Right hindlimb (tissue), 1 donor: ENCODE measurements at places on chromosomes 2 and 18.

DNA sequence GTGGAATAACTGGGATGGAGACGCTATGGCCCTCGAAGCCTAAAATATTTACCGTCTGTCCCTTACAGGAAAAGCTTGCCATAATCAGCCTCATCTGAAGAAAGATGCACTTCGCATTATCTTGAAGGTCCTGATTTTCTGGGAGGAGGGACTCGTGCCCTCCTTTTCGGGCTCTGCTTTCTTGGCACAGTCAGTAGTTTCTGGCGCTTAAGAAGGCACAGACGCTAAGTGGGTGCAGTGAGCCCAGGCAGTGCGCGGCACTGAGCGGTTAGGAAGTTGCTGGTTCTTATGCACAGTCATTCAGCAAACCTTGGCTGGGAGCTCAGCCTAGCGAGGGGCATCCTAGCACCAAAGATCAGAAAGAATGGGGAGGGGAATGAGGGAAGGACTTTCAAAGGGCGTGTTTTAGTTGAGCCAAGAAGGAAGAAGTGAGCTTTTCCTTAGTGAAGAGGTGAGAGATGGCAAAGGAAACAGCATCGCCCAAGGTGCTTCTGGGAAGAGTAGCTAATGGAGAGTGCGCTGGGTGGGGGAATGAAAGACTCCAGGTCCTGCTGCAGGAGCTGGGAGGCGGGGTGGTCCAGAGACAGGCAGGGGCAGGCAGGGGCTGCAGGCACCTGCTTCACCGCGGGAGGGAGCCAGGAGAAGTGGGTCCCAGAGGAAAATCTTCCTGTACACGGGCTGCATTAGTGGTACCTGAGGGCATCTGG, 64.1 kb downstream of the ZCCHC2 start:
- no peak for DNase-seq

DNA sequence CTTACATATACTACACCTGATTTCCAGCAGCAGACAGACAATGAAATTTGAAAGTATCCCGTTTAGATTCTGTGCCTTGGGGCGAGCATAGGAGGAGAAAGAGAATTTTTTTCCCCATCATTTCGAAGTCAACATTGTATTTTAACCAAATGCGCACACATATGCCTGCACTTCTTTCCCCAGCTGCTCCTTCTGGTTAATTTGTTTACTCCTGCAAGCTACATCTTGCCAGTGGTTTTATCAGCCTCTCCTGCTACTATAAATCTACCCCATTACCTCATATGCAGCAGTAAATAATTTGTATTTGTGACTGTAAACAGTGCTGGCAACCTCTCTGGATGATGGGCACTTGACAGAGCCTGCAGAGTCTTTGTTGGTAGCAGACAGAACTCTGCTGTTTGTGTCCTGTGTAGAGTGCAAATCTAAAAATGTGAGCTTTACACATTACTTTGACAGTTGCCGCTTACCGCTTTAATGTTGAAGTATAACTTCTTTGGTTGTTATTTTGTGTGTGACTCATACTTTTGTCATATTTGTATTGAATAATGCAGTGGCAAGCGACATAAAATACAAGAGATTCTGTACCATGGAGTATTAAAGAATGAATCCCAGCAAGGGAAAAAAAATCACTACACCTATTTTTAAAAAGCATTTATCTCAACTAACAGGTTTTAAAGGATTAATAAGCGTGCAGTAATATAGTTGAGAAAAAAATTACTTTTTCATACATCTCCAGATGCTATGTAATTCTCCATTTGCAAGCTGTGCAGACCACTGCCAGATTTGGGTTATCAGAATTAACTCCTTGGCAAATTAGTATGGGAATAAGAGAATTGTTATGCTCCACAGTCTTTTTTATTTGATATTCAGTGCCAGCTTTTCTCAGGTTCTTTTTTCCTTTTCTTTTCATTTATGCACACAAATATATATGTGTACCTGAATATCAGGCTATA, 536.8 kb downstream of the XIRP2 start:
- DNase-seq, result no peak

DNA sequence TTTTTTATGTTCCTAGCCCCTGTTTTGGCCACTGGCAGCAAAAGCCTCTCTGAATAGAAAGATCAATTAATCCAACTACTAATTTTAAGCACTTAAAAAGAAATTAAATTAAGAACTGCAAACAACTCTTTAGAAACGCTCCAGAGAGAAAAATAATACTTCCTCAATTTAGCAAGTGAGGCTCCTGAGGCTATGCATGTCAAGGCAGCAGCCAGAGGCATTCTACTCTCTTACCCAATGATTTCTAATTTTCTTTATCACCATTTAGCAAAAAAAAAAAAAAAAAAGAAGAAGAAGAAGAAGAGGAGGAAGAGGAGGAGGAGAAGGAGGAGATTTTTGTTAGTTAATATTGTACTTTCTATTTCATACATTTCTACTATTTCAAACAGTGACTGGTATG, 68.5 kb downstream of the TMEM237 start:
- no peak for DNase-seq

- peak; percentile 26 for DNase-seq
Measured at GRCh38 chr18:59881728-59882656, 17.8 kb upstream of the PMAIP1 start.

- DNase-seq, result no peak
Measured at GRCh38 chr2:126799301-126799700, 99.4 kb upstream of the TEX51 start.

GRCh38 chr2:168255103-168255502, 7.7 kb upstream of the STK39 start:
- DNase-seq, result no peak

DNA sequence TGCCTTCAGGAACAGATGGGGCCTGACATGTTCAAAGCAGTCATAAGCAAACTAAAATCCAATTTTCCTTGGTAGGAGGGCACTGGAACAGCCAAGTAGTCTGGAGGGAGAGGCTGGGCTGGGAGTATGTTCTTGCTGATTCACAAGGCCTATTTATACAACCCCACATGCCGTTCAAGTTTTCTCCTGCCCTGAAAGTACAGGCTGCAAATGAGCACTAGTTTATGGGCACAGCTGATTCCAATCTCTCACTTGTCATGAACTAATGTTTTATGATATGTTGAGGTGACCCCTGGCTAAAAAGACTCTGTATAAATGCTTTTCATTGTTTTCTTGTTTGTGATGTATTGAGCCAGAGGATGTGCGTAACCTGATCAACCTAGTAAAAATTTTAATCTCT, 183.4 kb upstream of the SRD5A2 start:
- DNase-seq, result no peak

DNA sequence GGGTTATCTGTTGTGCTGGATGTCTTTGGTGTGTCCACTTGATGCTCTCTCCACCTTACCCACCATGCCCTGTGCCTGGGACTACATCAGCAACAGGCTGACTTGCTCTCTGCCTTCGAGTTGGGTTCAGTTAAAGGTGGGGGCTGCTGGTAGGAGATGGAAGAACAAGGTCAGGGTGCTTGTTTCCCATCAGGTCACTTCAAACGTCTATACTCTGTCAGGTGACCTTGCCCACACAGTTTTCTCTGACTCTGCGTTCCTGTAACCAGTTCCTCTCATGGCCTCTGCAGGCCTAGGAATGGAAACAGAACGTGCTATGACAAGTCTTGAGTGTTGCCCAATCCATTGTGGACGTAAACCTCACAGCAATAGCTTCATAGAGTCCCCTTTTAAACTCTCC, 38.4 kb upstream of the PAPOLG start:
- DNase-seq, result no peak

DNA sequence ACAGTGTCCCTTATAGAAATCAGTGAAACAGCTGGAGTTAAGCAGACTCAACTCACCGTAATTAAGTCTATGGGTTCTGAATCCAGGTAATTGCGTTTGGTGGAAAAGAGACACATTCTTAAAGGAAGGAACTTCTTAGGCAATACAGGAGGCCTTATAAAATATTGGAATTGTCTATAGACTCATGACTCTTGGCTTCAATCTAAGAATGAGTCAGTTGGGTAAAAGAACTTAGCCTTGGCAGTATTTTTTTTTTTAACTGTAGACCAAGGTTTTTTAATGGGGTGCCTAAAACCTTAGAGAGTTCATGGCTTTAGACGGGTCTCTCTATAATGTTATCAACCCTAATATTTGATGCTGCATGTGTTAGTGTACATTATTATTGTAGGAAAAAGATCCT, 47.6 kb downstream of the CCDC85A start:
- no peak for DNase-seq

DNA sequence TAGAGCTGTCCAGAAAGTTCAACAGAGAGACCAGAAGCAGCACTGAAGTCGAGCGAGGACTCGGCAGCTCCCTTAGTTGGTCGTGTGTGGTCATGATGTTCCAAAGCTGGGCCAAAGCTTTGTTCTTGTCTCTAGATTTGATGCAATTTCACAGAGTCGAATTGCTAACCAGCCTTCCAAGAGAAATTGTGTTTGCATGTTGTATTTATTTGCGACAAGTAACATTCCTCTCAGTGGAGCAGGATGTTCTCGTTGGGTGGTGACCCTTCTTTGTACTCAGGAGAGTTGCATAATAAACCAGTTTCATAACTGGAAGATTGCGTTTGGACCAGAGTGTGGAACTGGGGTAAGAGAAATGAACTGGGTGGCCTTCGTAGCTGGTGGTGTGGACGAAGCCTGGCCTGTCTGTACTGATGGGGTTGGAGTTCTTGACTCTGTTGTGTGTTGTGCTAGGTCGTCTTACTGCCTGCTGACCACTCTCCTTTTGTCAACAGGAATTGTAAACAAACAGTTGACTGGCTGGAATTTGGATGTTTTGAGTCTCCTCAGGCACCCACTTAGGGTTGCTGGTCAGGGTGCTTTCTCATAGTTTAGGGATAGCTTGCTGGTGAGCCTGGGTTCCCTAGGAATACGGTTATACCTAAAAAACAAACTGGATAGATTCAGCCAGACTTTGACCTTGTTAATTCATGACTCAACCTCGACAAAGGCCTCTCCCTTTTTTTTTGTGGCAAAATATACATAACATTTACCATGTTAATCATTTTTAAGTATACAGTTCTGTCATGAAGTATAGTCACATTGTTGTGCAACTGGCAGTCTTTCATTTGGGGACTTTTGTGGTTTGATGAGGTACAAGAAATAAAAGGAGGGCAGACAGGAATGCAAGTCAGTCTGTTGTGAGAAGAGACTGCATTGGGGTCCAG, 28.9 kb upstream of the TOGARAM2 start:
- DNase-seq, result no peak

- no peak for DNase-seq
Measured at GRCh38 chr18:49994410-49994809, 181.1 kb upstream of the ACAA2 start.

- no peak for DNase-seq
Measured at GRCh38 chr2:43047187-43047780, 179.1 kb downstream of the ZFP36L2 start.

DNA sequence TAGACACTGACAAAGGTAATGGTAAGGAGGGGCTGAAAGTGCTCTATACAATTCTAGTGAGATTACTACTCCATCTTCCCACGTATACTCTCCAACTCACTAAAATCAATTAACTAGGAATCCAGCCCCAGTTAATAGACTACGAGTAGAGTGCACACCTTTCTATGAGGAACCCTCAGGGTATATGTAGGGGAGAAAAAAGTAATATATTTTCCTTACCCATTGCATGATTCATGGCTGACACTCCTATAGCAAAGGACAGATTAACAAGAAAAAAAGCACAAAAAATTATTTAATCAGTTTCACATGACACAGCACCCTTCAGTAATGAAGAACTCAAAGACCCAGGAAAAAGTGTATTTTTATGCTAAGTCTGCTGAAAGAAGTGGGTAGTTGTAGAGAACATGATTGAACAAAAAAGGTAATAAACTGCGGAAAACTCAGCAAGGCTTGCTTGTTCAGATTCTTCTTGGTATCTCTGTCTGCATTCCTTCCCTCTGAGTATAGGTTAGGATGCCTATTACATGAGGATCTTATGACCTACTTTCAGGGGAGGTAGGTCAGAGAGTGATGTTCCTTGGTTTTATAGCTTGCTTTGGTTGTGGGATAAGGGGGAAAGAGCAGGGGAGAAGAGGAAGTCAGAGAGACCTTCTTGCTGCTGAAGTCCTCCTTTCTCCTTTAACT, 342.0 kb upstream of the DLGAP1 start:
- DNase-seq, result no peak

- DNase-seq, result no peak
Measured at GRCh38 chr18:12485479-12486105, 77.9 kb downstream of the PRELID3A start.

DNA sequence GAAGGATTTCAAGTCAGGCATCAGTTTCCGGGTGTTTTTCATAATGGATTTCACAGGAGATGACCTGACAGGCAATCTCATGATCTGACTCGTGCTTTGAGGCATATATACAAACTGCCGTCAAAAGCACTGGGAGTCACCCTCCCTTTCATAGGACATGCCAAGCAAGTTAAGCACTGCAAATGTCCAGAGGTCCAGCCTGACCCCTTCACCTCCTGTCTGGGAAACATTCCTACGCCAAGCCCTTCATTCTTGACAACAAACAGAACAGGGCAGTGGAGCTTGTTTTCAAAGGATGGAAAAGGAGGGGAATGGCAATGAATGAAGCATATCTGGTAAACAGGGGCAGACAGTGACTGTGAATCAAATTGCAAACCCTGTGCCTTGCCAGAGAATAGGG, 963.6 kb downstream of the BCL11A start:
- DNase-seq, result no peak

- DNase-seq, result no peak
Measured at GRCh38 chr18:13617826-13618515, 108.4 kb downstream of the FAM210A start.

DNA sequence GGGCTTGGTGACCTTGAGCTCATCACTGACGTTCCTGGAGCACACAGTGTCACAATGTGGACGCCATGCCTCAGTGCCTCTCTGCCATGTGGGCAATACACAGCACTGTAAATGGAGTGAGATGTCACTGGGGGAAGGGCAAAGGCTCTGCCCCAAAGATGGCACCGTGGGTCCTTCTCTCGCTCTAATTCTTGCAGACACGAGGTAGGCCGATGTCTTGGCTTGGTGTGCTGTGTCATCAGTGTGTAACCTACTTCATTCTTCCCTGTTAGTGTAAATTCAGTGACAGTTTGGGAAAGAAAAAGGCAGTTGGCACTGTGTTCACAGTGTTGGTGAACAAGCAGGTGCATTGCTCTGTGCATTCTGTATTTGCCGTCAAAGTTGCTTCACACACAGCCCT, 309.3 kb upstream of the MYT1L start:
- no peak for DNase-seq

DNA sequence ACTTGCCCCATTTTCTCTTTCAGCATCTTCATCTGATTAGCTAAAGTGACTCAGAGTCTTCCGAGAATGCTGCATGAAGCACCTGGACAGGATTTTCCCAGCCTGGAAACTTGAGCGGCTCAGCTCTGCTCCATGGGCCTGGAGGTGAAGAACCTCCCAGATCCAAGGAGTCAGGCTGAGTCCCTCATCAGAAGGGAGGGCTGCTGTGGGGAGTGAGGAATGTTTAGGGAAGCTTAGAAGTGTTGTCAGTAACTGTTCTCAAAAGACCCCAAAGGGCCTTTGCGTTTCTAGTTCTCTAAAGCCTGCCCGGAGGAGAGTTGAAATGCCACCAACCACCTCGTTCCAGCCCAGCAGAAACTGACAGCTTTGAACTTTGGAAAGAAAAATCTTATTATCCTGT, 157.1 kb downstream of the CLIP4 start:
- DNase-seq, result no peak

GRCh38 chr18:72868585-72869225, 918 bp upstream of the NETO1 start:
- peak; percentile 17 for DNase-seq

- no peak for DNase-seq
Measured at GRCh38 chr2:225182126-225182525, 139.9 kb upstream of the DOCK10 start.

GRCh38 chr18:54223568-54224241, 764 bp downstream of the MBD2 start:
- peak; percentile 82 for DNase-seq

GRCh38 chr2:71156573-71156972, 26.1 kb downstream of the MPHOSPH10 start:
- peak; percentile 50 for DNase-seq

- no peak for DNase-seq
Measured at GRCh38 chr2:152343426-152343825, 8.5 kb downstream of the FMNL2 start.
